ENCODE measurements at places on chromosomes 7 and 10. TPM values are rescaled to one million over a fixed set of nuclear protein-coding genes. Genes with fewer than 3 reads are reported as not detected.

DNA sequence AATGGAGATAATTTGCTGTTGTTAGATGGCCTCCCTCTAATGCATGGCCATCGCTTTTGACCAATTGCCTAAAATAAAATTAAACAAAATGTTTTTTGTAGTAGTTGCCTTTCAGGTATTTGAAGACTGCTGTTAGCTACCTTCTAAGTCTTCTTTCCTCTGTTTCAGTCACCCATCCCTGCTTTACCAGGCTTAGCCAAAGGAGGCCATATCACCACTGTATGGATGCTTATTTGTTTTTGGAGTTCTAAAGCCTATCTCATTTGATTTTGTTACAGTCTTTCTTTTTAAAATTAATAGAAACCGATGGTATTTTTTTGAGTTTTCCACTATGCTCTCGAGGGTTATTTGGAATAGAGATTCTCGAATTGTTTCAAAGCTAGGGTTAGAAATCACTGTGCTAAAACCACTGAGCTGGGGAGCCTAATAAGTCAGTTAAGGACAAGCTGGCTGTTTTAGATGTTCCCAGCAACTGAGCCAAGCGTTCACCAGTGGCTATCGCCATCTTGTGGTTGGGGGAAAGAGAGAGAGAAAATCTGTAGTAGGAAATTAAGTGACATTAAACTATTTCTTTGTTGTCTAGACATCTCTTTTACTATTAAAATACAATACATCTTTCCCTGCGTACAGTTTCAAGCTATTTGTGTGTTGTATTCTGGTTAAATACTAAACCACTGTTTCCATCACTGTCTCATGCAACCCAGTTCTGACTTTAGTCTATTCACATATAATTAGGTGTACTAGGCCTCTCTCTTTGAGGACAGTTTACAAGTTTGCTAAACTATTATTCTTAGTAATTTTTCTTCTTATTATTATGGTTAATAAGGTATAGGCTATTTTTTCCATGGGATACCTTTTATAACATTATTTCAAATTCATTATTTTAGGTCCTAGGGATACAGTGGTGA lies 52.2 kb downstream of the GPR158 start:
- no peaks in the 10 kb centered on the region for H3K27me3 ChIP-seq
- H3K36me3 ChIP-seq: no peaks in the 10 kb centered on the region
- no peak overlapping the region for H3K4me3 ChIP-seq

DNA sequence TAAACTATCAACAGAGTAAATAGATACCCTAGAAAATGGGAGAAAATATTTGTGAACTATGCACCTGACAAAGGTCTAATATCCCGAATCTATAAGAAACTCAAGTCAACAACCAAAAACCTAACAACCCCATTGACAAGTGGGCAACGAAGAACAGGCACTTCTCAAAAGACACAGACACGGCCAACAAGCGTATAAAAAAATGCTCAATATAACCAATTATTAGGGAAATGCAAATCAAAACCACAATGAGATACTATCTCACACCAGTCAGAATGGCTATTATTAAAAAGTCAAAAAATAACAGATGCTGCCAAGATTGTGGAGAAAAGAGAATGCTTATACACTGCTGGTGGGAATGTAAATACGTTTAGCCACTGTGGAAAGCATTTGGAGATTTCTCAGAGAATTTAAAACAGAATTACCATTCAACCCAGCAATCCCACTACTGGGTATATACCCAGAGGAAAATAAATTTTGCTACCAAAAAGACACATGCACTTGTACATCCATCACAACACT lies 63.2 kb upstream of the CAV2 start:
- H3K27me3 ChIP-seq: no peaks in the 10 kb centered on the region
- H3K27ac ChIP-seq: no peak overlapping the region
- H3K4me1 ChIP-seq: peaks cover 15% of the 10 kb centered on the region
- no peak for DNase-seq
- no peaks in the 10 kb centered on the region for H3K36me3 ChIP-seq

DNA sequence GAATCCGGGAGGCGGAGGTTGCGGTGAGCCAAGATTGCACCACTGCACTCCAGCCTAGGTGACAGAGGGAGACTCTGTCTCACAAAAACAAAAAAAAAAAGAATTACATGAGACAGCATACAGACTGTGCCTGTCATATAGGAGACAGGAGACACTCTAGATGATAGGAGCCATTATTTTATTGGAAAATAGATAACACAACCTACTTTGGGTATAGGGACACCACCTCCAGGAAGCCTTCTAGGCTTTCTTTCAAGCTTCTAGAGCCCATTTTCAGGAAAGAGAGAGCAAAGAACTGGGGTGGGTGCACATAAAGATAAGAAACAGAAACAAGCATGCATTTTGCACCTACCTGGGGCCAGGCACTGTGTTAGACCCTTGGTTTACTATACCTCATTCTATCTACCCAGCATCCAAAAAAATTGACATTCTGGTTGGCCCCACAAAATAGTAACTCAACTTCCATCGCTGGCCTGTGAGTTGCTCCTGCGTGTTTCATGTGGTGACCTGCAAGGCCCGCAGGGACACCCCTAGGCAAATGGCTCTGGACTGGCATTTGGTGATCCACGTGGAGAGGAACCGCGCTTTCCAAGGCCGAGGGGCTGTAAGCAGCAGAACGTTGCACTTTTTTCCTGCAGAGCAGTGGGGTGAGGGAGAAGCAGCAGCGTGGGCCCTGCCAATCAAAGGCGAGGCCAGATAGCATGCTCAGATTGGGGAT lies 57.1 kb upstream of the CACUL1 start:
- DNase-seq: no peak
- H3K4me3 ChIP-seq: no peak overlapping the region
- no peaks in the 10 kb centered on the region for H3K36me3 ChIP-seq
- H3K27me3 ChIP-seq: no peaks in the 10 kb centered on the region
- H3K27ac ChIP-seq: no peak overlapping the region

- no peak overlapping the region for H3K27ac ChIP-seq
- no peak overlapping the region for H3K4me3 ChIP-seq
- no peaks in the 10 kb centered on the region for H3K4me1 ChIP-seq
- no peaks in the 10 kb centered on the region for H3K36me3 ChIP-seq
- peak; percentile 28 for DNase-seq
These were observed 85.1 kb upstream of the GTF2I start for GRCh38 chr7:74572301-74572979.

DNA sequence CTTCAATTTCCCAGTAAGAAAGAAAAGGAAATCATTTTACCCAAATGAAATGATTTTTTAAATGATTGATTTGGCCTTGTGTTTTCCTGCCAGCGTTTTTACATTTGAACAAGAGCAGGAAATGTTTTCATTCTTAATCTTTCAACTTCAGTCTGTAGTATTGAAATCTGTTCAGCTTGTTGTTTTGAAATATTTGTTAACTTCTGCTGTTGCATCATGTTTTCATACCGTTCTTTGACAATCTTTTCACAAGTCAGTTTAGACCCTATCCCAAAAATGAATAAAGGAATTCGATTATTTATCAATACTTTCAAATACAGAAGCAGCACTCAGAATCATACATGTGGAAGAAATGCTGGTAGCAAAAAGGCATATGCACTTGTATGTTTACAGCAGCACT lies 8.1 kb downstream of the SFR1 start:
- peaks cover 7% of the 10 kb centered on the region for H3K4me1 ChIP-seq
- no peak for DNase-seq
- no peaks in the 10 kb centered on the region for H3K27me3 ChIP-seq

- no peaks in the 10 kb centered on the region for H3K4me1 ChIP-seq
- H3K27ac ChIP-seq: no peak overlapping the region
- H3K36me3 ChIP-seq: no peaks in the 10 kb centered on the region
- peak overlapping the region; percentile 53 for H3K4me3 ChIP-seq
- H3K27me3 ChIP-seq: no peaks in the 10 kb centered on the region
- peak; percentile 76 for DNase-seq
These were observed 68.4 kb downstream of the CDC123 start for GRCh38 chr10:12264204-12264940.

GRCh38 chr10:96789571-96790108 lies 42.5 kb upstream of the LCOR start:
- H3K36me3 ChIP-seq: no peaks in the 10 kb centered on the region
- H3K4me3 ChIP-seq: no peak overlapping the region
- H3K27me3 ChIP-seq: no peaks in the 10 kb centered on the region
- H3K4me1 ChIP-seq: no peaks in the 10 kb centered on the region
- no peak overlapping the region for H3K27ac ChIP-seq

DNA sequence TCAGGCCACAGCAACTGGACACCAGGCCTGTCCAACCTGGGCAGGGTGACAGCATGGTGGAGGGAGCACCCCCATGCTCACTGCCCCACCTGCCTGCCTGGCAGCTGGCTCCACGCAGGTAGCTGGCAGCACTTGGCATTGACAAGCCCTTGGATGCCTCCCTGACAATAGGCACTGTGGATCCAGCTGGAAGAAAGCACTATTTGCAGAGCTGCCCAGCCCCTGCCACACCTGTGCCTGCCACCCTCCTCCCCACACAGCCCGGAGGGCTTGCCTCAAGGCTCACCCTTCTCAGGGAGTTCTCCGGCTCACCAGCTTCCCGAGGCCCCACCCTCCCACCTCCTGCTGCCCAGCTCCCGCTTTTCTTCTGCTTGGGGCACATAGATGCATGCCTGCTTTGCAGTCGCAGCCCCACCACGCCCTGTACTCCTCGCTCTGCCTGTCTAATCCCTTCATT lies 160.1 kb downstream of the NEURL1 start:
- H3K4me1 ChIP-seq: peaks cover 52% of the 10 kb centered on the region
- no peaks in the 10 kb centered on the region for H3K27me3 ChIP-seq
- no peak for DNase-seq

DNA sequence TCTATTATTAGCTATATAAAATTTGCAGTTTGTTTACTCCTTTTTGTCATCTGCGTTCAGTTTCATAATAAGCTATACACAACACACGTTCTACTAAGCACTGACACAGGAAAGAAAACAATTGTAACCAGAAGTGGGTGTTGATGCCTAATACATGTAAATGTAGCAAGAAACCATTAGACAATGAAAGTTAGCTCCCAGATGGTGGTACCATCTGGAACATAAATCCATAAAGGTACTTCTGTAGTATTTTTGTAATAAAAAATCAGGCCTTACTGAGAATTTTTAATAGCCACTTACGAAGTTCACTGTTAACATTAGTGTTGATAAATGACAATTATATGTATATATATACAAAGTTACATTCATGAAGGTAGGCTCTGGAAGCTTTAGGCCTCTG lies 194.7 kb downstream of the KCND2 start:
- no peak overlapping the region for H3K4me3 ChIP-seq
- no peaks in the 10 kb centered on the region for H3K4me1 ChIP-seq
- DNase-seq: no peak
- no peaks in the 10 kb centered on the region for H3K27me3 ChIP-seq
- no peaks in the 10 kb centered on the region for H3K36me3 ChIP-seq
- no peak overlapping the region for H3K27ac ChIP-seq

DNA sequence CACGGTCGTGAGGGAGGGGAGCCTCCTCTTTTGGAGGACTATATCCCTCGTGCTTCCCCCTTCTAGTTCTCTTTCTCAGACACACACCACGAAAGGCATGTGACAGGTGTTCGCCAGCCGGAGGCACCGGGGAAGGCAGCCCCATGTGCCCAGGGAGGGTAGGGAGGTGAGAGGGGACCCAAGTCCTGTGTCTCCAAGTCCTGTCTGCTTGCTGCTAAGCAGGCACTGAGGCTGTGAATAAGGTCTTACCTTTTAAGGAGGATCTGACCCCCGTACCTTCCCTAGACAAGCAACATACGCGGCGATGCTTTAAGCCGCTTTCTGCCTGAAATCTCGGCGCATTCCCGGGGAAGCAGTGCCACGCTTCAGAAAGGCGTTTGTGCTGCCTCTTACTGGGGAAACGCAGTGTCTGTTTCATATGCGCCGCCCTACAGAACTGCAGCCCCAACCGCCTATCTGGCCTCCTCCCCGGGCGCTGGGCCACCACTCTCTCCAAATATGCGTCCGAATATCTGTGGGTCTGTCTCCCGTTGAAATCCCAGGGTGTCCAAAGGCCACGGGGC lies 770 bp downstream of the PLXNA4 start:
- H3K27me3 ChIP-seq: peaks cover 31% of the 10 kb centered on the region
- H3K27ac ChIP-seq: peak overlapping the region; percentile 84
- H3K4me1 ChIP-seq: peaks cover 10% of the 10 kb centered on the region
- peak; percentile 76 for DNase-seq

The FAM237B gene
- not detected for total RNA-seq

The BRAF gene
- total RNA-seq: 32.0 TPM

The RARRES2 gene
- 7.0 TPM for total RNA-seq

The PCLO gene
- 9.3 TPM for total RNA-seq

The ABCC2 gene
- total RNA-seq: 0.08 TPM

The ADGRA1 gene
- total RNA-seq: not detected

The GCK gene
- total RNA-seq: 1.3 TPM
